ENCODE measurements at places on chromosomes 13 and 19. TPM values are rescaled to one million over a fixed set of nuclear protein-coding genes. Genes with fewer than 3 reads are reported as not detected.

DNA sequence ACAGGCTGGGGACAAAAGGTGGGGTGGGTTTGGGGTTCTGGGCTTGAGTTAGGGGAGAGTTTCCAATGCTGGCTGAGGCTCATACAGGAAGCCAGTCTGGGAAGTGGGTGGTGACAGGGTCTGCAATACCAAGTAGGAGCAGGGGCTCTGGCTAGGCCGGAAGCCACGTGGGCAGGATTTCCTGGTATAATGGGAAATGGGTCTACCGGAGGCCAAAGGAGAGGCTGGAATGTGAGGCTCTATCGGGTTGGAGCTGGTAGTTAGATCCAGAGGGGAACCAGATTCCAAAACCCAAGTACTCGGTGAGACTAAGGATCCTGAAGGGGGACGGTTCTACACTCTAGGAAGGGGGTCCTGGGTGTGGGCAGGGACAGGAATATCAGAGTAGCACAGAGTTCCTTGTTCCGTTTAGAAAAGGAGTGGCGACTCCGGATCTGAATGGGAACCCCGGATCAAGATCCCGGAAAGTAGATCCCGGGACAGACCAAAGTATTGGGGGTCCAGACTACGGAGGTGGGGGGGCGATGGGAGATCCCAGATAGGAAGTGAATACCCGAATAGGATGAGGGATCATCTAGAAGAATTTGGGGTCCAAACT is 802 bp downstream of the CDC37 start:
- DNase-seq, result peak; percentile 91

GRCh38 chr19:12603714-12604113 is 6.9 kb downstream of the ZNF490 start:
- DNase-seq, result no peak

DNA sequence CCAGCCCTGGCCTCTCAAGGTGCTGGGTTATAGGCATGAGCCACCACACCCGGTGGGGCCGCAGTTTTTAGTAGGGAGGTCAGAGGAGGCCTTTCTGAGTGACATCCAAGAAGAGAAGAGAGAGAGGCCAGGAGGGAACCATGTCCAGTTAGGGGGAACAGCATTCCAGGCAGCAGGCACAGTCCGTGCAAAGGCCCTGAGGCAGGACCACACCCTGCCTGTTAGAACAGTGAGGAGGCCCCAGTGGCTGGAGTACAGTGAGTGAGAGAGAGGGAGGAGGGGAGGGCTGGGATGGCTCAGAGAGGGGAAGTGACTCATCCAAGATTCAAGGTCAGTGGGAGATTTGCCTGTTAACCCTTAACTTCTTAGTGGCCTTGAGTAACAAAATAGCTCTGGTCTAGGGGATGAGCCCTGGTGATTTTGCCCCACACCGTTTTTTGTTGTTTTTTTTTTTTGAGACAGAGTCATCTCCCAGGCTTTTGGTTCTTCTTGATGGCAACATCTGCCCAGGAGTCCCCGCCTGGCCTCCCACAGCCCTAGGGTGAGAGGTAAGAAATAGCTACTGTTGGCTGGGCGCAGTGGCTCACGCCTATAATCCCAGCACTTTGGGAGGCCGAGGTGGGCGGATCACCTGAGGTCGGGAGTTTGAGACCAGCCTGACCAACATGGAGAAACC is 2.7 kb upstream of the PLIN3 start:
- DNase-seq, result peak; percentile 82

Gene C19orf38
- total RNA-seq, result not detected
